ENCODE measurements at places on chromosomes 3 and 15. TPM values are rescaled to one million over a fixed set of nuclear protein-coding genes. Genes with fewer than 3 reads are reported as not detected.

APBA2 gene
- total RNA-seq: 11.2 TPM

ALS2CL gene
- 2.5 TPM for total RNA-seq

GCSAM gene
- total RNA-seq: not detected

NPTN gene
- 90.3 TPM for total RNA-seq

ZDHHC19 gene
- total RNA-seq: not detected

CCDC39 gene
- total RNA-seq: not detected

WNT7A gene
- total RNA-seq: 0.15 TPM

SNX22 gene
- 0.20 TPM for total RNA-seq

SLC22A13 gene
- total RNA-seq: not detected

PPP1R14D gene
- total RNA-seq: not detected

SLC35G2 gene
- total RNA-seq: 54.6 TPM

DNA sequence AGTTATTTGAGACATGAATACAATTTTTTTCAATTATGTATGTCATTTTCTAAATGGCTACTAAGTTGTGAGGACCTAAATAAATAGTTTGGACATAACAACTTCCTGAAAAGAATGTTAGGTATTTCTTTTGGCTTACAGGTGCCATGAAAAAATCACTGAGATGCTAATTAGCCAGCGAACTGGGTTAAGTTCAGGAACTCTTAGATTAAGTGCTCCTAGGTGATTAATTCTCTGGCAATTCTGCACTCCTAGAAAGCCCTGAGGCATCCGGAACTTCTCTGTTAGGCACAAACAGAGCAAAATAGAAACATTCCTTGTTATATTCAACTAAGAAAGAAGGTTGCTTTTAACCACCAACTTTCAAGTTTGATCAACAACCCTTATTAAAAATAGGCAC lies 192.3 kb downstream of the STAG1 start:
- peak; percentile 79 for DNase-seq

DNA sequence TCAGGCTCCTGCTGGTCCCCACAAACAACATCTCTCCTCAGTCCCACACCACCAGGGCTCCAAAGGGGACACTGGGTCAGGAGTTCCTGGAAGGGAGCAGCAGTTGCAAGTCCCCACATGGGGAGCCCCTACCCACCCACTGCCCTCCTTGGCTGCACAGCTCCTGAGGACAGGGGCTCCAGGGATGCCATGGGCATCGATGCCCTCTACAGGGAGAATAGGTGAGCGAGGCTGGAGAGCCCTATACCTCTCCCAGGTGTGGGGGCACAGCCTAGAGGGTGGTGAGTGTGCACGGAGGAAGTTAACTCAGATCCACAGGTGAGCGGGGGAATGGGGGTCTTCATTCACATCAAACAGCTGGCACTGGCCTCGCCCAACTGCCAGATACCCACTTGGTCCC lies 141.2 kb upstream of the LINGO1 start:
- DNase-seq: no peak

DNA sequence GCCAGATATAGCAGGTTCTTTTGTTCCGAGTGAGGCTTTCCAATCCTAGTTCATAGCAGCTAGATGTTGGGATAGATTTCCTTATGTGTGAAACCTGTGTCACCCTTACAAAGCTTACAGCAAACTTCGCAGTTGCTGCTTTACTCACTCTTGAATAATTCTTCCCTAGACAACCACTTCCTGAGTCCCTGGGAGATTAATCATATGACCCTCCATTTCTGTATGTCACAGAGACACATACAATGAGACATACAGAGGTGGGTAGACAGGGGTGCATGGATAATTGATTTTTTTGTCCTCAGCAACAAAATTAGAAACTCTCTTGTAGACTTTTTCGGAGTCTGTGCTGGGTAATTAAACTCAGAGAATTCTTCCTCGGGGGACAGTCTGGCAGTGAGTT lies 163.2 kb downstream of the NSUN3 start:
- DNase-seq: peak; percentile 88

- DNase-seq: peak; percentile 46
These were observed 39.3 kb downstream of the ATP1B3 start for GRCh38 chr3:141915766-141916165.

DNA sequence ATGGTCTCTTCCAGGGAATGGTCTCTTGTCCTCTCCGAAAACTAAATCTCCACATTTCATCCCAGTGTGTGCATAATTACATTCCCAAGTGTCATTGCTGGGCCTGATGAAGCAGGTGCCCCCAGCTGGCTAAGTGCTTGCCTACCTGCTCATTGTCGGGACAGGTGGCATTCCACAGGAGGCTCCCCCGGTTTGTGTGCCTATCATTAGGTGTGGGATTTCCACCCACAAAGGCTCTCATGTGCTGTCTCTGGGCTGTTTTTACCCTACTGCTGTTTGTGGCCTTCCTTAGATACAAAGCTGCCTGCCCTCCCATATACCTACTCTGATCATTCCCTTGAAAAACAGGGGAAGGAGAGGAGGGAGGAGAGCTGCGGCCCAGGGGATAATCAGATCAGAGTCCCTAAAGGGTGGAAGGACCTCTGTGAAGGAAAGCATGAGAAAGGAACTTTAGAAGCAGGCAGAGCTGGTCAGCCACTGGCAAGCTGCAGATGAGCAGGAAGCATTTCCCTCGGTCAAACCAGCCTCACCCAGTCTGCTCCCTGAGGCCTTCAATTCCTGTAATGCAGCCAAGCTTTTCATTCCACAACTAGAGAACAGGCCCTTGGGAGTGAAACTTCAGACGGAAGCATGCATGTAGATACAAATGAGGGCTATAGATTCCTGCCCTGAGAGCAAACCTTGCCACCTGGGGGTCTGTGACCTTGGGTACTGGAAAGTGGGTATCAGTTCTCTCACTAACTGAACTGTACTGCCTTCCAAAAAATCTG lies 60.7 kb upstream of the HEG1 start:
- DNase-seq: peak; percentile 97

- DNase-seq: peak; percentile 92
These were observed at the start of gene KNL1 for GRCh38 chr15:40593588-40594428. Gene KNL1, plus strand, starts transcription at chr15:40594249. Its CDS starts 8,683 bp downstream, at chr15:40602932.

GRCh38 chr15:36954486-36954885 lies 145.9 kb downstream of the MEIS2 start:
- DNase-seq: peak; percentile 50

DNA sequence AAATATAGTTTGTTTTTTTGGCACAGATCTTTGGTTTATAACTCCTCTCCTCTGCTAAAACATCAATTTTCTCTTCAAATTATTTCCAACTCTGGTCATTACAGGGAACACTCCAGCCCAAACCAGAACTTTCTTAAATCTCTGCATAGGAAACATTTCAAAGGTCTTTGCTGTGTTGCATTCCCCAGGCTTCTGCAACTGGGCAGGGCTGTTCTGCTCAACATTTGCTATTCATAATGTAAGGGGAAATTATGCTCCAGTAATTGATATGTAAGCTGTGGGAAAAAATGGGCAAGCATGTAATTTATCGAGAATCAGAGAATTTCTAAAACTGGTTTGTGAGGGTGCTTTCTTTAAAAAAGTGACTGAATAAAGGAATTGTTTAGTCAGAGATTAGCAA lies 410.4 kb downstream of the TUSC7 start:
- no peak for DNase-seq

GRCh38 chr15:88637436-88637835 lies 1.4 kb upstream of the ISG20 start:
- no peak for DNase-seq

- no peak for DNase-seq
These were observed 2.1 kb downstream of the ISL2 start for GRCh38 chr15:76338486-76339304.

- peak; percentile 10 for DNase-seq
These were observed 121.3 kb upstream of the SOX14 start for GRCh38 chr3:137642831-137643230.

- no peak for DNase-seq
These were observed 26.1 kb upstream of the FGD5 start for GRCh38 chr3:14792691-14793121.

DNA sequence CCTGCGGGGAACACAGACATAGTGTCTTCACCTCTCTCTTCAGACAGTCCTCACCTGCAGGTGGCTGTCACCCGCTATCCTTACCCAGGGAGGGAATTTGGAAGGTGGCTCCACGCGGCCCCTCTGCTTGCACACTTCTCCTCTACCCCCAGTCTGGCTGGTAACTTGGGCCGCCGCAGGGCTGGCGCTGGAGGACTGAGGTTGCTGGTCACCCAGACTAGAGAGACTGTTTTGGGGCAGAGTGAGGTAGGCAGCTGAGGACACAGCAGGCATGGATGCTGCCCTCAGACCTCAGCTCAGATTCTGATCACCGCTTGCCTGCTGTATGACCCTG lies 12.6 kb upstream of the IQSEC1 start:
- DNase-seq: no peak

- DNase-seq: no peak
These were observed 187.9 kb upstream of the LYSMD4 start for GRCh38 chr15:99921101-99921500.

DNA sequence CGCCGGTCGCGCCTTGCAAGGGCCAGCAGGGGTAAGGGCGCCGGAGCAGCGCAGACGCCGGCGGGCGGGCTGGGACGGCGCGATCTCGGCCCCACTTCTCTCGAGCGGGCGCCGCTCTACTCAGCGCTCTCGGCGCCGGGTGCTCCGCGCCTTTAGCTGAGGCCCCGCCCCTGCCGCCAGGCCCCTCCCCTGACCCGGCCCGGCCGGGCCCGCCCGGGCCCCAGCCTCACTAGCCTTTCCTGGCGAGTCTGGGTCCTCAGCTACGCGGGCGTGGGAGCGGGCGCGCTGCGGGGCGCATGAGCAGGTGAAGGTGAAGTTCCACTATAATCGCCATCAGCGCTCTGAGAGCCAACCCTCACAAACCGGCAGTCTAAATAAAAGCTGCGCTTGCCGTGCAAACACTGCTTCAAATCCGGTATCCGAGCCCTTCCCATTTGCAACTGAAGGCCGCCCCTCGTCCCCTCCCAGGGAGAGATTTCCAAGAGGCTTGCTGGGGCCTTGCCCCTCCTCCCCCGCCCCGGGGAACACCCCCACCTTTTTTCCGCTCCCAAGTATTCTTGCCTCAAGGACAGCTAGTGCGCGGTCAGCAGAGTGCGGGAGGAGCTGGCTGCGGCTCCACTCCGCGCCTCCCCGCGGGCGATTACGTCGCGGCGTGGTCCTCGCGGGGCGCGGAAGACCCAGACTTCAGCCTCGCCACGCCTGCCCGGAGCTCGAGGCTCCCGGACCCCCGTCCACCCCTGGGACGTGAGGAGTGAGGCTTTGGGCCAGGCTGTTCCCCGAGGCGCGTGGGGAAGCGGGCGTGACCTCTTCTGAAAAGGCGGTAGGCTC lies at the start of gene RPP25:
RPP25 (minus strand) TSS at position 125 of the 828 bp plus-strand sequence. CDS start 189 bp downstream, outside the sequence.
- DNase-seq: peak; percentile 60

DNA sequence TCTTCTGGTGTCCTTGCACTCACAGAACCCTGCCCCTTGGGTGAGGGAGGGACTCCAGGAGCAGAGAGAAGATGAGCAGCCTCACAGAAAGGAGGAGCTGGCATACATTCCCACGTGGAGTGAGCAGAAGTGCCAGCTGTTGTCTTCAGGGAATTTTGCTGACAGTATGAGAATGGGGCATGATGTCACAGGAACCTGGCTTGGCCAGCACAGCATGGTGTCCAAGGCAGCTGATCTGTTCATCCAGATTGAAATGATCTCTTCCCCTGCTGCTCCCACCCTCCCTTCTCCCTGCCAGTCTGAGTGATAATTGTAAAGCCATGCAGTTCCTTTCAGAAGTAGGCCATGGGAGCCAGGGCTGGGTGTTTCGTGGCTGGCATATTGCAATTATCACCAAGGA lies 53.3 kb downstream of the GJD2 start:
- peak; percentile 15 for DNase-seq

- peak; percentile 44 for DNase-seq
These were observed 2.1 kb downstream of the RNF168 start for GRCh38 chr3:196501316-196502044.

DNA sequence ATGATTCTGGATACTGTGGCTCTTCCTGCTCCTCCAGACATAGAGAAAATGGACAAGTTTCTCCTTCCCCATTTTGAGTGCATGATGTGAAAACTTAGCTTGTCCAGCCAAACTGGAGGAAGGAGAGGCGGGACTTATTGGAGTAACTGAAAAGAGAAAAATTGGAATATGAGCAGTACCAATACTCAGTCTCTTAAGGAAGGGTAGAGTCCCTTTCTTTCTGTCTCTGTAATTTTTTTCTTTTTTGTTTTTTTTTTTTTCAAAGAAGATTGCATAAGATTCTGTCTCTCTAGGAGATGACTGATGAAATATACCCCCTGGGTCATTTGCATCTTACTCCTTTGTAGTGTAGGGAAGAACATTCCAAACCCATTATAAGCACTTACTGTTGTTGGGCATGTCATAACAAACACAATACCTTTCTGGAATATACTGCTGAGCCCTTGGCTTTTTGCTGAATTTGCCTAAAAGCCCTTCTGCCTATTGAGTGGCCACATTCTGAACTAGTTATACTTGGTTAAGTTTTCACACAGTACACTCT lies 498.1 kb upstream of the TPRG1 start:
- DNase-seq: peak; percentile 95

GRCh38 chr15:99682455-99682854 lies 50.8 kb downstream of the LYSMD4 start:
- DNase-seq: peak; percentile 77

DNA sequence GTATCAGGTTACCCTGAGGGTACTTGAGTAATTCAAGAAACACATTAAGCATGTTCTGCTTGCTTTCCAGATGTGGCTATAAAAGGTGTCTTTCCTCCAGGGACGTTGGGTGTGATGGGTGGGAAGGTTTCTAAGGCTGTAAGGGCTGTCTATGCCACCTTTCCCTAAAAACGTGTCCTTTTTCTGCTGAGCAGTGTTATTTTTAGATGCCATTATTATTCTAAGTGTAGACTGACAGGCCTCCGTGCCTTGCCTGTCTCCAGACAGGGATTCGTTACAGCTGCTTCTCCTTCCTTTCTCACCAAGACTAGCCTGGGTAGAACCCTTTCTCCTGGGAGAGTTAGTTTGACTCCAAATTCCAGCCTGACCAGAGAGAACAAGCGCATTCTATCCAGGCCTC lies 26.8 kb upstream of the RHO start:
- DNase-seq: no peak

Data from M059J (cell line).